ENCODE measurements at places on chromosomes 6 and 20.
A peak's percentile ranks its signal among the peaks of the same experiment; 100 is the strongest.

DNA sequence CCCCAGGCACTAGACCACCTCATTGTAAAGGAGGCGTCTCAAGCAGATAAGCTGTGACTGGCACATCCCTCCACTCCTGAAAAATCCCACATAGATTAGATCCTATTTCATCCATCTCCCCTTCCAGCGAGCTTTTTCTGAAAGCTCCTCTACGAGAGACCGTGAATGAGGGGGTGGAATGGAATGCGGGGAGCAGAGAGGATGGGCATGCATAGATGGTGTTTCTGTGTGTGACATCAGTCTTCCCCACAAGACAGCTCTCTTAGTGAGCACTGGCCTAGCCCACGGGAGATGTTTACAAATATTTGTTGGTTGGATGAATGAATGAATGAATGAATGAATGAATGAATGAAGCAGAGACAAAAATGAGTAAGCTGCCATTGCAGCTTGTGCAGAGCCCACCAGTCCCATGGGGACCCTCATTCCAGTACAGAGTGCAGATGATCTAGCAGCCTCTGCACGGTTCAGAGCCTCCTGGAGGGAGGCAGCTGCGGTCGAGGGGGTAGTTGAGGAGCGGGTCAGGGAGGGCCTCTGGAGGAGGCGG lies 98.4 kb downstream of the DLGAP4 start:
- no peak for DNase-seq

- no peak for DNase-seq
These were observed 594 bp downstream of the ARFGEF3 start for GRCh38 chr6:138162111-138162954.

DNA sequence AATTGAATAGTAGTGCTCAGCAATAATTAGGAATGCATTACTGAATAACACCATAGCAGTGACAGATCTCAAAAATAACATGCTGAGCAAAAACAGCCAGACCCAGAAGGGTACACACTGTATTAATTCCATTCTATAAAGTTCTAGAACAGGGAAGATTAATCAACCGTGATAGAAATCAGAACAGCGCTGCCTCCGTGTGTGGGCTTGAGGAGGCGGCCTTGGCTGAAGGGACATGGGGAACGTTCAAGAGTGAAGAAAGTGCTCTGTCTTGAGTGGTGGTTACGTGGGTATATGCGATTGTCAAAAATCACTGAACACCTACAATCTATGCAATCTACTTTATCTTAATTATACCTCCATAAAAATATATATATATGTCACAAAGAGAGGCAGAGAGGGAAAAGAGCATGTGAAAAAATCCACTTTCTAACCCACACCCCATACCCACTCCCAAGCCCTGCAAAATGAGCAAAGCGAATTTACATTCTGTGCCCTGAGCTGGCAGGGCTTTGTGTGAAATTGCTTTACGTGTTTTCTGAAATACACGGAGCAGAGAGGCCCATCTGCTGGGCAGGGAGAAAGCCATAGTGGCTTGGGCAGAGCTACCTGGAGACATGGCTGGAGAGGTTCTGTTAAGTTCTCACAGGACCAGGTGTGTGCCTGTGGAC lies 74.4 kb downstream of the NFATC2 start:
- no peak for DNase-seq

- no peak for DNase-seq
These were observed 32.7 kb downstream of the CENPW start for GRCh38 chr6:126372626-126373025.

GRCh38 chr6:158361961-158362669 lies 49.9 kb downstream of the TULP4 start:
- DNase-seq = no peak

DNA sequence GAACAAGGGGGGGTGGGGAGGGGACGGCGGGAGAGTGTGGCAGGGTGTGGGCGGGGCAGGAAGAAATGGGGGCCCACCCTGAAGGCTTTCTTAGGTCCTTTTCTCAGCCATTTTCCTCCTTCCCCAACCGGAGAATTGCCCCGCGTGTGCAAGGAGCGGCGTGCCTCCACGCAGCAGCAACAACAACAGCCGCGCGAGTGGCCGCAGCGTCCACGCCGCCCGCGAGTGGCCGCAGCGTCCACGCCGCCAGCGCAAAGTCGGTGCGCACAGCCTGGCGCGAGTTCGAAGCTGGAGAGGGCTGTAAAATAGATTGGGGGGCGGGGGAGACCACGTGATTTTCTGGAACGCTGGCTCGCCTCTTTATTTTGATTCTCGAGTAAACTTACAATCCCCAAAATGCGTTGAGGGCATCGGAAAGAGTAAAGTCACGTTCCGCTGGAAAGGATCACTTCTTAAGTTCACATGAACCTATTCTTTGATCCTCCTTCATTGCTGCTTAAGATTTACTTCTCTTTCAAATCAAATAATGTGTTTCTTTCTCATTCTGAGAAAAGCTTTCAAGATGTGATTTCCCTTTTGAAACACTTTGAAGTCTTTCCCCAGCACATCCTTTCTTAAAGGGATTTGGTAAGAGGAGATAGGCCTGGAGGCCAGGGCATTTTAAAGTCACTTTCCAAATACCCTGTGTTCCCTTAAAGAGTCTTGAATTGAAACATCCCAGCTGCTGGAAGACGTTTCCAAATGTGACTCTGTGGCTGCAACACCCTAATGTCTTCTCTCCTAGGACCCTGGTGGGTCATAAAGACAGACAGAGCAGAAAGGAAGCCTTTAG lies 66.7 kb upstream of the ZNF217 start:
- DNase-seq = peak; percentile 35

DNA sequence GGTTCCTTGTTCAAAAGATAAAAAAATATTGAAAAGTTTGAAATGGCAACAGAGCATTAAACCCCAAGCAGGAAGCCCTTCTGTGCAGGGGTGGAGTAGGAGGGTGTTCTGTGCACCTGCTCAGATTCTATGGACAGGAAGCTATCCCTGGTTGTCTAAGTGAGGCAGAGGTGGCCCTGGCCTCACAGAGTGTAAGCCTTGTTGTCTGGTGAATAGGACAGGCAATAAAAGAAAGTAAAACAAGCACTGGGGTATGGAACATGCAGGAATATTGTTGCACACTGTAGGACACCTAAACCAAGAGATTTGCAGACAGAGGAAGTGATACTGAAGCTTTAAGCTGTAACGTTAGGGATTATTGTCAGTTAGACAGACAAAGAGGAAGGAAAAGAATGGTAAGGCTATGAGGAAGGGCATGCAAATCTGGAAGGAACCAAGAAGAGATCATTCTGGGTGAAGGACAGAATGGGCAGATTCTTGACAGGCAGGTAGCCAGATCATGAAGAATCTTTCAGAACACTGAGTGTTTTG lies 66.8 kb downstream of the TBC1D7 start:
- no peak for DNase-seq

- no peak for DNase-seq
These were observed at the start of gene TREML1 for GRCh38 chr6:41153992-41154625. Gene TREML1 (minus strand): TSS chr6:41154347. CDS start chr6:41154288, 59 bp downstream.

- DNase-seq = no peak
These were observed 175.5 kb downstream of the RFPL4B start for GRCh38 chr6:112522587-112522986.

DNA sequence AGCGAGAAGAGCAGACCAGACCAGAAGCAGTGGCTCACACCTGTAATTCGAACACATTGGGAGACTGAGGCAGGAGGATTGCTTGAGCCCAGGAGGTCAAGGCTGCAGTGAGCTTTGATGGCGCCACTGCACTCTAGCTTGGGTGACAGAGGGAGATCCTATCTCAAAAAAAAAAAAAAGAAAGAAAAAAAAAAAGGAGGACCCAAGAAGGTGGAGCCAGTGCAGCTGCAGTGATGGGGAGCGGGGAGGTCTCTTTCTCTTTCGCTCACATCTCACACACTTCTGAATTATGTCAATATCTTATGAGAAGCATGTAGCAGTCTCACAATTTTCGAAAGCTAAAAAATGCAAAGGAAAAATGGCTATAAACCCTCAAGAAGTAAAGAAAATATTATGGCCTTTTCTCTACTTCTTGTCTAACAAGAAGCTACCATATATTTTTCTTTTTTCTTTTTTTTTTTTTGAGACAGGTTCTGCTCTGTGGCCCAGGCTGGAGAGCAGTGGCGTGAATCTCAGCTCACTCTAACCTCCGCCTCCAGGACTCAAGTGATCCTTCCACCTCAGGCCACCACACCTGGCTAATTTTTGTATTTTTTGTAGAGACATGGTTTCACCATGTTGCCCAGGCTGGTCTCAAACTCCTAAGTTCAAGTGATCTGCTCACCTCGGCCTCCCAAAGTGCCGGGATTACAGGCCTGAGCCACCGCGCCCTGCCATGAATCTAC lies 3.8 kb upstream of the SPO11 start:
- DNase-seq = no peak

- DNase-seq = no peak
These were observed 83.5 kb downstream of the CTNNBL1 start for GRCh38 chr20:37777012-37777950.

GRCh38 chr6:82971877-82972460 lies 93.7 kb downstream of the UBE3D start:
- DNase-seq = no peak

GRCh38 chr6:28207510-28208110 lies 17.5 kb upstream of the ZSCAN9 start:
- peak; percentile 18 for DNase-seq

DNA sequence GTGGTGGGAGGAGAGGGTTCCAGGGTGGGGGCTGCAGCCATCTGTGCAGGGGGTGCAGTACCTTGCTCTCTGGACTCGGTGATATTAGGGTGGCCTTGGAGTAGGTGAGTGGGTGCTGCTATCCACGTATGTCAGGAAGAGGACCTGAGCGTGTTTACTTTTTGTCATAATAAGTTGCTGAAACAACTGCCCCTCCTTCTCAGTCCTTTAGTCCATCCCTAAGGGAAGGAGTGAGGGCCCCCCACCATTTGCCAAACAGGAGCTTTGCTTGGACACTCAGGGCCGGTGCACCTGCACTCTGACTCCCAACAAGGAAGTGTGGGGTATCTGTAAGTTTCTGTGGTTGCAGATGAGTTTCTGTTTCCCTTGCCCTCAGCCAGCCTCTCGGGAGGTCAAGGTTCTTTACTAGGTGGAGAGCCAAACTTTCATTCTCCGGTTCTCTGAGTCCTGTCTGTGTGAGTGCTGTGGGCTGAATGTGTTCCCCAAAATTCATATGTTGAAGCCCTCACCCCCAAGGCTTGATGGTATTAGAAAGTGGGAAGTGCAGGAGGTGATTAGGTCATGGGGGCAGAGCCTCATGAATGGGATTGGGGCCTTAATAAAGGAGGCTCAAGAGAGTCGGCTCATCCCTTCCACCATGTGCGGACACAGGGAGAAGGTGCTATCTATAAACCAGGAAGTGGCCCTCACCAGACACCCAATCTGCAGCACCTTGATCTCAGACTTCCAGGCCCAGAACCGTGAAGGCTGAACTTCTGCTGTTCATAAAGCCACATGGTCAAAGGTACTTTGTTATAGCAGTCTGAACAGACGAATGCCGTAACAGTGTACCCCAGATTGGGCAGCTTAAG lies 19.6 kb upstream of the CCR6 start:
- no peak for DNase-seq

- peak; percentile 55 for DNase-seq
These were observed 87.8 kb downstream of the CARMIL1 start for GRCh38 chr6:25366903-25367545.

DNA sequence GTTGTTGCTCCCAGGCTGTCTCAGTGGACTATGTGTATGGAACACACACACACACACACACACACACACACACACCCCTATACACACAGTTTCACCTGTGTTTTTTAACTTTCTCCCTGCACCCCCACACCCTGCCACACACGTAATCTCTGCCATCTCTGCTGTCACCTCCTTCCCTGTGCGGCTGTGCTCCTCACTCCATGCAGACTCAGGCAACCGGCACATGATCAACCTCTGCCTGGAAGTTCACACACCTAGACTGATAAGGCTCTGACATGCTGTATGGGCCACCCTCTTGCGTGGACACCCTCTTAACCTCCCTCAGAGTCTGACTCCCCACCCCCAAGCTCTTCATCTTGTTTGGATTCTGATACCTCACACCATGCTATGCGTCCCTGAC lies 152.3 kb upstream of the THEMIS start:
- no peak for DNase-seq

GRCh38 chr20:15860850-15861249 lies 712.4 kb downstream of the KIF16B start:
- no peak for DNase-seq

GRCh38 chr6:20056350-20056992 lies 155.8 kb downstream of the MBOAT1 start:
- peak; percentile 4 for DNase-seq

DNA sequence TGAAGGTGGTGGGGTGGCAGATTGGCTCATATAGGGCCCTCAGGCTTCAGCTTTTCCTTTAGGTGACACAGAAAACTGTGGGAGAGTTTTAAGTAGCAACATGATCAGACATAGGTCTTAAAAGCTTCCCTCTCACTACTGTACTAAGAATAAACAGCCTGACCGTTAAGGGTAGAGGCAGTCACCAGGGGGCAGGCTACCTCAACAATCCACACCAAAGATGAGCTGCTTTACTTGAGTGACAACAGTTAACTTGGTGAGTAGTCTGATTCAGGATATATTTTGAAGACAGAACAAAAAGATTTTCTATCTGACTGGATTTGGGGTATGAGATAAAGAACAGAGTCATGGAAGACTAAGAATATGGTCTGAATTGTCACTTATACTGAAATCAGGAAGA lies 193.1 kb upstream of the SHLD1 start:
- peak; percentile 65 for DNase-seq

DNA sequence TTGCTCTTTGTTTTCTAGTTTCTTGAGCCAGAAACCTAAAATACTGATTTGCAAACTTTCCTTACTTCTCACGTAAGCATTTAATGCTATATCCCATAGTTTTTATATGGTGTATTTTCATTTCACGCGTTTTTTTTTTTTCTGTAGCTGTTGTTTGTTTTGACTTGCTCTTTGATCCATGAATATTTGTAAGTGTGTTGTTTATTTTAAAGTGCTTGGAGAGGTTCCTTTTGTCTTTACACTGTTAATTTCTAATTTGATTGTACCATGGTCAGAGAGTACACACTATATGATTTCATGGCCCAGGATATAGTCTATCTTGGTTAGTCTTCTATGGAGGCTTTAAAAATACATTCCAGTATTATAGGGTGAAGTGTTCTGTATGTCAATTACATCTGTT lies 84.8 kb upstream of the RNF217 start:
- DNase-seq = no peak

GRCh38 chr6:44667226-44667625 lies 279.7 kb downstream of the CDC5L start:
- DNase-seq = no peak

DNA sequence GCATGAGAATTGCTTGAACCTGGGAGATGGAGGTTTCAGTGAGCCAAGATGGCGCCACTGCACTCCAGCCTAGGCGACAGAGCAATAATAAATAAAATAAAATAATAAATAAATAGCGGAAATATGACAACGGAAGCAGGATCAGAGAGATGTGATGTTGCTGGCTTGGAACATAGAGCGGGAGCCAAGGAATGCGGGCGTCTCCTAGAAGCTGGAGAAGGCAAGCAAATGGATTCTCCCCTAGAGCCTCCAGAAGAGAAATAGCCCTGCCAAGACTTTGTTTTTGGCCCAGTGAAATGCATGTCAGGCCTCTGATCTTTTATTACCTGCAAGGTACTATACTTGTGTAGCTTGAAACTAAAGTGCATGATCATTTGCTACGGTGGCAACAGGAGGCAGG lies 12.4 kb downstream of the KIAA1755 start:
- no peak for DNase-seq

Measured in CD4-positive, alpha-beta T cell treated with Interleukin-21 for 1 hour (primary cell).